ENCODE measurements at places on chromosomes 6 and 20.
A peak's percentile ranks its signal among the peaks of the same experiment; 100 is the strongest.

DNA sequence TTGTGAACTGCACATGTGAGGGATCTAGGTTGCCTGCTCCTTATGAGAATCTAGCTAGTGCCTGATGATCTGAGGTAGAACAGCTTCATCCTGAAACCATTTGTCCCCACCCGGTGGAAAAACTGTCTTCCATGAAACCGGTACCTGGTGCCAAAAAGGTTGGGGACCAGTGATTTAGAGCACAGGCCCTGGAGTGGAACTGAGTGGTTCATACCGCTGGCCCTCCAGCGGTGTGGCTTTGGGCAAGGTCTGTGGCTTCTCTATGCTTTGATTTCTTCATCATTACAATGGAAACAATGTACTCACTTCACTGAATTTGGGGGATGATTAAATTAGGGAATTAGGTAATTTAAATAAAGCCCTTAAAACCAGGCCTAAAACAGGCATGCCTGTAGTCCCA, 36.3 kb downstream of the CD164 start:
- DNase-seq, result no peak

GRCh38 chr20:17565169-17565845, 4.6 kb upstream of the DSTN start:
- DNase-seq, result no peak

DNA sequence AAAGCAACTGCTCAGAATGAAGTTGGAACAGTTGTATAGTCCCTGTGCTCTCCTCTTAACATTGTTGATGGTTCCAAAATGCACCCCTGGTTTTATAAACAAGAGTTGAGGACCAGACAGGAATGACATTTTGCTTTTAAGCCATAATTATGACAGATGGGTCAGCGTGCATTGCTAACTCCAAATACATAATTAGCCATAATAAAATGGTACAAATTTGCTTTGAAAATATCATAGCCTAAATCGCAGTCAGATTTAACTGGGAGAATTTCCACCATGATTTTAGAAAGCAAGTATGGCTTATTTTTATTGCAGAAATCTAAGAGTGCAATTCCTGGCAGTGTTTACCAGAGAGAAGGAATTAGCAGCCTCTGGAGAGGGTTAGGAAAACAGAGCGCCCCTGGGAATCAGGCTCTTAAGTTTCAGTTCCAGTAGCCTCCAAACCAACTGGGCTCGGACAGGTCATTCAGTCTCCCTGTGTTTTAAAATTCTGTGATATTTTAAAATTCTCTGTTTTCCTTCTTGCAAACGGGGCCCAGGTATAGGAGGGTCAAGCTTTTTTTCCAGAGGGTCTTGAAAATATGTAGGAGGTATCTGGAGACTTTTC, 302.3 kb downstream of the TBC1D7 start:
- DNase-seq, result no peak

GRCh38 chr6:87082160-87082721, 12.7 kb downstream of the CGA start:
- DNase-seq, result no peak

- DNase-seq, result no peak
Measured at GRCh38 chr6:107697682-107698081, 126.4 kb downstream of the SCML4 start.

DNA sequence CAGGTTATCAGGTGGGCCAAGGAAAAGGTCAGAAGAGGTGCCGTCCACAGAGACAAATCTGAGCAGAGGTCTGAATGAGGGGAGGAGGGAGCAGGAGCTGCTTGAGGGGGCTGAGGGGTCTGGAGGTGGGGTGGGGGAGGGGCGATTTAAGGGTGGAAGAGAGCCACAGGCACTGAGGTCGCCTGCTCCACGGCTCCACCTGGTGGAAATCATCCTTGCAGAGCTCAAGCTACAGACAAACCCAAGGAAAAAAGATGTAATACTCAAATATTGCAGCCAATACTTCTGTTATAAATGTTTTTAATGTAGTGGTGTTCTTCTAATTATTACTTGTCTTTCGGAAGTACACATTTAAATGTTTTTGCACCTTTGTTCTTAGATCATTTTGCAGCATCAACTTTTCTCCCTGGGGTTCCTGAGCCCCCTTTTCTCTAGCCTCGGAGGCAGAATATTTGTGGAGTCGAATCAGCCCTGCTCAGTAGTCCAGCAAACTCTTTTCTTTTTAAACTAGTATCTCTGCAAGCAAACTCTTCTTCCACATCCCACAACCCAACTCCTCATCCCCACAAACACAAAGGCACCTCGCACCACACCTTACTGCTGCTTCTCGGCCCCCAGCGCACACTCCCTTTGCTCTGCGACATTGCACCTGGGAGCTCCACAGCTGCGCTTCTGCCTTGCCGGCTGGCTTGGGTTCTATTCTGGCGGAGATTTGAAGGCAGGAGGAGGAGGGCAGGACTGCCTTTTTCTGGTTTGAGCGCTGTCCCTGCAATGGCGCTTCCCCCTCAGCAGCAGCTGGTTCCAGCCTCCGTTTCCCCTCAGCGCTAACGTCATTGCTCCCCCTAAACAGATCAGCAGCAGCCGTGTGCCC, 51.0 kb upstream of the TFAP2A start:
- DNase-seq, result peak; percentile 23

DNA sequence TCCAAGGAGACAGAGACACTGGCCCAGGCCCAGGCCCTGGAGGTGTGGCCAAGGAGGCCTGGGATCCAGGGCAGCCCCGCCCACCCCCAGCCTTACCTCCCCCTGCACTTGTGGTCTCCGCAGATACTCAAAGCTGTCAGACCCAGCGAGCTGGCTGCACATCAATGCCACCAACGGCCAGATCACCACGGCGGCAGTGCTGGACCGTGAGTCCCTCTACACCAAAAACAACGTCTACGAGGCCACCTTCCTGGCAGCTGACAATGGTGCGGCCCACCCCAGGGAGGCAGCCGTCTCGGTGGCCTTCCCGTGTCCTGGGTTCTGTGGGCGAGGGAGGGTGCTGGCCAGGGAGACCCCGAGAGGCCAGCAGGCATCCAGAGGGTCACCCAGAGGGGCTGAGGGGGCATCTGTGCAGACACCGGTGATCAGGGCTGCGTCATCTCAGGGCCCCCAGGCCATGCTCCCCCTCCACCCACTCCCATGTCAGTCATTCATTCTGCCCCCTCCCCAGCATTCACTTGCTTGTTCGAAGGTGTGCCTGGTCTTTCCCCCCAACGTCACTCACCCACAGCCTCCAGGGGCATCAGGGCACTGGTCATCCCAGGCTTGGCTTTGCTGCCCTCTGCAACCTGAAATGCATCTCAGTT, 141.3 kb downstream of the TAF4 start:
- DNase-seq, result no peak

- DNase-seq, result no peak
Measured at GRCh38 chr6:155561257-155561965, 105.8 kb upstream of the NOX3 start.

GRCh38 chr6:79010422-79010821, 67.6 kb downstream of the PHIP start:
- DNase-seq, result no peak
